Stimulated activated CD8-positive, alpha-beta memory T cell treated with anti-CD3 and anti-CD28 coated beads, Interleukin-7, amount 100 ng/mL, for 1 hour (primary cell): ENCODE measurements at places on chromosomes 5 and 9.

DNA sequence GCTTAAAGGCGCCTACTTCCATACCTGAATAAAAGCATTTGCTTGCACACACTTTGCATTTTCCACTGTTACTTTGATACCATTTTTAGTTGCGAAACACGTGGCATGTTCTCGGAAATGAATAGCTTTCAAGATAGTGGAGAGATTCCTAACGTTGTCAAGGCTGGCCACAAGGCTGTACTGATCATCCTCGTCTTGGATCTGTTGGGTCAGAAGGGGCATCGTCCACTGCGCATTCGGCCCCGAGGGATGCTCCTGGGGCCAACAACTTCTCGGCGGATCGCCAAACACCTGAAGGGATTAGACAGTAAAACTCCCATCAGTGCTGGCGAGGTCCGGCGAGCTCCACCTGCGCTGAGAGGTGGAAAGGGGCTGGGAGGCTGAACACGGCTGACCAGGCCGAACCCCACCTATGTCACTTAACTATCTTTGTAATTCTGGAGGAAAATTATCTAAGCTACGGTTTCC lies 599 bp downstream of the RAD1 start:
- DNase-seq, result no peak

- DNase-seq, result no peak
Observed at GRCh38 chr5:68114378-68115040, 101.0 kb upstream of the PIK3R1 start.

GRCh38 chr5:150663936-150664335 lies 2.9 kb downstream of the MYOZ3 start:
- no peak for DNase-seq

- no peak for DNase-seq
Observed at GRCh38 chr5:129041196-129041881, 53.2 kb upstream of the ISOC1 start.

GRCh38 chr9:123377211-123377971 lies 21.4 kb downstream of the CRB2 start:
- DNase-seq, result no peak

- no peak for DNase-seq
Observed at GRCh38 chr9:136610426-136610825, 52.3 kb upstream of the EGFL7 start.

DNA sequence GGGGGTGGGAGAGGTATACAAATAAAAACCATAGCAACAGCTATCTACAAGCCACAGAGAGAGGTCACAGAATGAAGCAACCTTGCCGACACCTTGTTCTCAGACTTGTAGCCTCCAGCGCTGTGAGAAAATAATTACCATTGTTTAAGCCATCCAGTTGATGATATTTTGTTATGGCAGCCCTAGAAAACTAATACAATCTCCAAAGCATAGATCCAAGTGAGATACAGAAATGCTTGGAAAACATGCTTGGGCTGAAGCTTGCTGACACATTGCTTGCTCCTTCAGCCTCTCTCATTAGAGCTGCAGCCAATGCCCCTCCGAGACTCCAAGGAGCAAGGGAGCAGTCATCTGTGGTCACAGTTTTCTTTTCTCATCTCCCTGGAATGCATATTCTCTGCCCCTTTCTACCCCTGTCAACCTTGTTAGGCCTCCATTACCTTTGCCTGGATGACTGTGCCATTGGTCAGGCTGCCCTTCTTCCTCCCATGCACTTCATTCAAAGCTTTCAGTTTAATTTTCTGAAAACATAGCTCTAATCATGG lies 401.4 kb upstream of the KLF4 start:
- DNase-seq, result no peak

GRCh38 chr5:32076699-32077695 lies 97.1 kb downstream of the GOLPH3 start:
- DNase-seq, result no peak
